ENCODE measurements at places on chromosomes 16 and 17.

DNA sequence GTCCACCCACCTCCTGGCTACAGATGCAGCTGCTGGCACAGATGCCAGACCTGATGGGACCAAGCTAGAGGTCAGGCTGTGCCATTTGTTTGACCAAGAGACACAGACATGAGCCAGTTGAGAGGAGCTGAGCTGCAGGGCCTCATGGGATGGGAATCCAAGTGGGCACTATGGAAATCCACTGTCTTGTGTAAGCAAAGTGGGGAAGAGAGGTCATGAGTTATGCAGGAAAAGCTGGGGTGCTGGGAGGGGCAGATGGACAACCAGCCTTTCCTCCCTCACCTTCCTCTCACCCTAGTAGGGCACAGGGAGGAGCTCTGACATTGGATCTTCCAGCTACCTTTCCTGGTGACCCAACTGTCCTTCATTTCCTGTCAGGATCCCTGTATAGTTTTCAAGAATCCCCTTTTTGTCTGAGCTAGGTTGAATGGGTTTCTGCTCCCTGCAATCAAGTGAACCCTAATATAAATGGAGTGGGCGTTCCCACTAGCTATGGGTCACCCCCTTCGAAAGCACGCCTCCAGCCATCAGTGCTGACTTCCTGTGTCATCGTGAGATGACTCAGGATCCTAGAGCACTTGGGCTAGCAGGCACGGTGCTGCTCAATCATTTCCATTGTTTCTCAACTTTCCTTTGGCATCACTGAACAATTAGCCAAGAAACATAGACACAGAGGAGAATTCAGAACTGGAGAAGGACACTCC, 13.6 kb downstream of the ATPAF2 start:
- DNase-seq, result peak; percentile 17

GRCh38 chr16:27374804-27375425, 27.1 kb upstream of the IL21R start:
- peak; percentile 61 for DNase-seq

- no peak for DNase-seq
These were observed 39.3 kb downstream of the SMG6 start for GRCh38 chr17:2264067-2264860.

GRCh38 chr17:80303824-80304223, 43.2 kb downstream of the RNF213 start:
- no peak for DNase-seq

DNA sequence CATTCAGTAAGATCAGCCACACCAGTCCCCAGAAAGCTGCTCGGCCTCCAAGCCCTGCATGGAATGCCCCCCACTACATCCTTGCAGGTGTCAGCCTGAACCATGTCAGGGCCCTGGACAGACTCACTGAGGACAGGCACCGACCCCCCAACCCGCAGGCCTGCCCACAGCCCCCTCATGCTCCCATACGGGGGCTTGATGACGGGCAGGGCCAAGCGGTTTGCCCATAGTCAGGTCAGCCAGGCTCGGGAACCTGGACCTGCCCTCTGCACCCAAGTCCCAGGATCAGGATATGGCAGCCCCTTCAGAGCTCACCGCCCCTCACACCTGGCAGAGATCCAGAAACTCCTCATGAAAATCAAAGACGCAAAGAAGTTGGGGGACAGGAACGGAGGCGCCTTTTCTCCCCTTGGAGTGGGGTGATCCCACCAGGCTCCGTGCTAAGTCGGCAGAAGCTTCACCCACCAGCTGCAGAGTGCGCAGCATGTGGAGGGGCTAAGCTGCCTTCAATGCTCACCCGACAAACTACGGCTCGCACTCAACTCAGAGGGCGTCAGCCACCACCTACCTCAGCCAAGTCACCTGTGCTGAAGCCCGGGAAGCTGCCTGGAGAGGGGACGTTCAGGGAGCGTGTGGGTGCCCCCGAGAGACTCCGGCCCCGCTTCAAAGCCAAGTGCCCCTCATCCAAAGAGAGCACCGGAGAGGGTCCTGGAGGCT, 26.5 kb downstream of the GNPTG start:
- DNase-seq, result no peak

DNA sequence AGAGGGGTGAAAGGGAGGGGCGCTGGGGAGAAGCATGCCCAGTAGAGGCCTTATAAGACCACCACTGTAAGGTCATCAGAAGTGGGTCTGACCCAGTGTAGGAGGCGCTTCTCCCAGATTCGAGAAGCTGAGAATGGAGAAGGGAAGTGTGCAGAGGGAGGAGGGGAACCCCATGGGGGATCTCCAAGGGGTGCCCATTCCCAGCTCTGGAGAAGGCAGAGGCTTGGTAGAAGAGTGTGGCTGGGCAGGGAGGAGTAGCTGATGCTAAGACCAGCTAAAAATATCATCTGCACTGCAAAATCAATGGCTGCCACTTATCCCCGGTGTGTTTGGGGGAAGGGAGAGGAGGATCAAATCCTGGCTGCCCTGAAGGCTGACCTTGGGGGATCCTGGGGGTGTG, 7.2 kb downstream of the NGFR start:
- DNase-seq, result no peak

DNA sequence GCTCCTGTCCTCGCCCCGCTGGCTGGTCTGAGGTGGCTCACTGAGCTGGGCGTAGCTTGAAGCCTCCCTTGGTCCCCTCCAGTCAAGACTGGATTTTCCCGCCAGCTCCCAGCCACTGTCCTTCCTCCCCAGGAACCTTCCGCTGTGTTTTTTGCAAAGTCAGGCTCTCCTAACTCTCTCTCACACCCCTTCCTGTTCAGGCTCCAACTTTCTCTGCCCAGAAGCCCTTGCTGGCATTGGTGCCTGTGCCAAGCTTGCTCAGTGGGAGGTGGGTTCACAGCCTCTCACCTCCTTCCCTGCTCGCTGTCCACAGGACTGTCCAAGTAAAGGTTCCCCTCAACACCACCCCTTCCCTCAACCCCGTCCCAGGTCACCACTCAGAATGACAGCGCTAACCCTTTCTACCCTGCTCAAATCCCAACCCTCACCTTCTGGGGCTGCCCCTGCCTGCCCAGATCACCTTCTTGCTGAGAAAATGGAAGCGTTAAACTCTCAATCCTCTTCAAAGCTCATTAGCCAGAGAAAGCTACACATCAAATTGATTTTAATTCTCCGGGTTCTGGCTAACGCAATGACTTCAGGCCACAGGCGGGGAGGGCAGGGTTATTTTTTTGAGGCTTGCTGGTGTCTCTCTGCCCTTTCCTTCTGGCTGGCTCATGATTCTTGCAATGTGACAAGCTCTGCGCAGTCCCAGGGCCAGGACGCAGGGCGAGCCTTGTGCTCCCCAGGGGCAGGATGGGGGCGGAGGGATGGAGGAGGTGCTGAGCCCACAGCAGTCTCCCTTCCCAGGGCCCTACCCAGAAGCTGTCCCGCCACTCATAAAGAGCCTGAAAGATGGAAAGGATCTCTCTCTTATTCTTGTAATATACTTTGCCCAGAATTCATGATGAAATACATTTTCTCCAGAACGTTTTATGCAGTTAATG, 357.2 kb upstream of the TNRC6C start:
- DNase-seq, result no peak

- DNase-seq, result no peak
These were observed 14.5 kb downstream of the TRAF7 start for GRCh38 chr16:2170080-2170479.

Data from activated T-cell treated with anti-CD3 and anti-CD28 coated beads for 48 hours (primary cell).